ENCODE measurements at places on chromosomes 11 and 22.

DNA sequence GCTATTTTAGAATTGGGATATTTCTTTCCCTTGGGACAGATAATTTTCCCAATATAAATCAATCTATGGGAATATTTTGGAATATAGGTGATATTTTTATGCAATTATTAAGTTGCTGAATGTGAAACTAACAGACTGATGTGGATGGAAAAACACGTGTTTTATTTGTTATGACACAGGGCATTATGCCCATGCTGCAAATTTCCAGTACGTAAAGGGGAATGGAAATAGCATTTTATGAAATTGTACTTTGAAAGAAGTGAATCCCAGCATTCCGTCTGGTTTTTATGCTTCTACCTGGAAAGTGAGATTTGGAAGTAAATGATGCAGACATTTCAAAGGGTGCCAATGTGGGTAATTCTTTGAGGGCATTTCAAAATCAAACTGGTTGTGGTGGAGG is 142.7 kb downstream of the PARVA start:
- DNase-seq = no peak

DNA sequence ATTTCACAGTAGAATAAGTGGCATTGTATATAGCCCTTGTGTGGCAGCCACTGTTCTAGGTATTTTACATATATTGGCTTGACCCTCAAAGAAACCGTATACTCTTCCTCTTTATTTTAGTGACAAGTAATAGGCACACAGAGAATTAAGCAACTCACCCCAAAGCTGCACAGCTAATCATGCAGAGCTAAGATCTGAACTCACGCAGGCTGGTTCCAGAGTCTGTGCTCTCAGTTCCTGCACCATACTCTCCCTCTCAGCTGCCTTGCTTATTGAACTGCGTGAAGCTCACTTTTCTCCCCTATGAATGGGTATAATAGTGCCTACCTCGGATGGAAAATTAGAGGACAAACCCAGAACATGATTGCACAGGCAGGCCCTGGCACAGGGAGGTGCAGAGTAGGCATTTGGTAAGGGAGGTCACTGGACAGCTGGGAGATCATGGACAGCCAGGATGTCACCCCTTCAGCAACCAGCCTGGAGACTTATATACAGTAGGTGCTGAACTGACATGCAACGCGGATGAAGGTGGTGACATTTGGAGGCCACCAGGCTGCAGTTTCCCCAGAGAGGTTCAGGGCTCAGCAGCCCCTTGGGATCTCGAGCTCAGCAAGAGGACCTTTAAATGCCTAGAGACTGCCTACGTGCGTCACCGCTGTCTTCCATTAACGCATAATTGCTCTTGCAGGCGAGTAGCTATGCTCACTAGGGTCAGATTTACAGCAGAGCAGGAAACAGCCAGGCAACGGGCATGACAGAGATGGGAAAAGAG is 78.4 kb upstream of the TP53I11 start:
- DNase-seq = no peak

GRCh38 chr11:131943295-131943694 is 572.9 kb downstream of the NTM start:
- DNase-seq = no peak

DNA sequence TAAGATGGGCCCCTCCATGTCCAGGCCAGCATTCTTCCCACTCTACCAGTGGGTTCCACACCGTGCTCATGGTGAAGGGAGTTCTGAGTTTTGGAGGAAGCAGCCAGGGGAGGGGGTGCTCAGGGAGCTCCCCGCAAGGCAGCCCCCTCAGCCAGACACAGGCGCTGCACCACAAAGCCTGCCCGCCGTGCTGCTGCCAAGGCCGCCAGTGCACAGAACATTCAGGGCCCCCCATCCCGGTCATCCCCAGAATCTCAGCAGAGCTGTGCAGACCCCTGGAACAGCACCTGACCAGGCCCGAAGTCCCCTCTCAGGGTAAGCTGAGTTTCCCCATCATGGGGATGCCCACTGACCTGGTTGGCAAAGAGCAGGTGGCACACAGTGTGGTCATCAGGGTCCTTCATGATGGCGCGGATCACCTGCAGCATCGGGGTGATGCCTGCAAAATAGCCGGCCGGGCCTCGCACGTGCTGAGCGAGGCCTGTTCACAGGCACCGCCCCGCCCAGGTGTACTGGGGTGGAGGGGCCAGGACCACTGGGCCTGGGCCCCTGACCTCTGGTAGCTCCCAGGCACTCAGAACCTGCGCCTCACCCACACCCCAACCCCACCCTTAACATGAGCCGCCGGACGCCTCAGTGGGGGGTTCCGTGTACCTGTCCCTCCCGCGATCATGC is 12.4 kb upstream of the POLDIP3 start:
- no peak for DNase-seq

DNA sequence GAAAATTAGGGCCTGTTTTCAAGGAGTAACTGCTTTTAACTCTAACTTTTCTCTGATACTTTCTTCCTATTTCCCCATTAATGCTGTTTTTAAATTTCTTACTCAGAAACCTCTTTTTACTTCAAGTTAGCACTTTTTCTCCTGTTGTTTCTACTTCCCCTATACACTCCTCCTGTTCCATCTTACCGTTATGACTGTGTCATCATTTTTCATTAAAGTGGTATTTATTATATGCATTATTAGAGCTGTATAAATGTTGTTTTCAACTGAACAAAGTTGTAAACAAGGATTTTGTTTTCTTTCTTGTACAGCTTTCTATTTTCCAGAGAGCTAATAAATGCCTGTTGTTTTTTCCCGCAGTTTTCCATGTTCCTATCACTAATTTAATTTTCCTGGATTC is 84.6 kb downstream of the EXT2 start:
- no peak for DNase-seq

DNA sequence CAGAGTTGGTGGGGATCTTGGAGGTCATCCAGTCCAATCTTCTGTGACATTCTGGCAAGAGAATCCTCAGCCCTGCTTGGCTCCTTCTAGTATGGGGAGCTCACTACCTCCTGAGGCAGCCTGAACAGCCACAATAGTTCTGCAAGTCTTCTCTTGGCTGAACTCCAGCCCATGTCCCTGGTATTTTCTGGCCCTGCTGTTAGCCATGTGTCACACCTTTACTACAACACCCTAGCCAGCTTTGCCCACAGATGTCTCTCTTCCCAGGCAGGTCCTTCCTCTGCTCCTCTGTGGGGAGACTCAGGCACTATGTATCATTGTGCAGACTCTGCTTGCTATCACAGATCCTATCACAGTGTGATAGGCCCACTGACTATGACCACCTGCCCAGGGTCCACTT is 297.7 kb downstream of the CTTN start:
- no peak for DNase-seq

GRCh38 chr11:85922367-85922766 is 67.2 kb downstream of the CCDC83 start:
- DNase-seq = no peak

DNA sequence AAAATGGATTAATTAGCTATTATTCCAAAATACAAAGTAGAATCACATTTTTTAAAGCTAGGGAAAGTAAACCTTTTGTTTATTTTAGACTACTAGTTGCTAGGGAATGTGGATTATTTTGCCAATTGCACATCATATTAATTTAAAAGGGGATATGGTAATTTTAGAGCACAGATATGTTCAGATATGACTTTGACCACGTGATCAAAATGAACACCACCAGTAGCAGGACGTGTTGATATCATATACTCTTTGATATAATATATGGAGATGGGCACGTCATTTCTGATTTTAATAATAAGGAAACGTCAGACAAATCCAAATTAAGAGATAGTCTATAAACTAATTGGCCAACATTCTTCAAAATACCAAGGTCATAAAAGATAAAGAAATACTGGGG is 1188.3 kb upstream of the CNTN5 start:
- no peak for DNase-seq

DNA sequence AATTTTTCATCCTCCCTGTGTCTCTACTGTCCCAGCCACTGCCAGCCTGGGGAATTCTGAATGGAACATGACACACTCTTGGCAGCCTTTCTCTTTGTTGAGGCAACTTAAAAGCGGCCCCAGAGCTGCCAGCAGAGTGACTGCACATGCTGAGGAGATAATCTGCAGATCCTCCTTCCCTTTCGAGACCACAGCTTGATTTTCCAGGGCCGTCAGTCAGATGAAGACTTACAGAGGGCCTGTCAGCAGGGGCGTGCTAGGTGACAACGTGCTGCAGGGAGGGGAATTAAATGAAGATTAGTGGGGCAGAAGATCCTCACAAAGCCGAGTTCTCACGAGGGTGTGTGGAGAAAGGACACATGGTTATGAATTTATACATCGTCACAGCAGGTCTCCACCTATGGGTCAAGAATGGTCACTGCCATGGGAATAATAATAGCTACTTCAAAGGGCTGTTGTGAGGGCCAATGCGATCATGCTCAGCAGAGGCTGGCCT is 193.5 kb upstream of the PITPNB start:
- no peak for DNase-seq

GRCh38 chr22:31603574-31603973 is 58.4 kb downstream of the PISD start:
- DNase-seq = no peak

- DNase-seq = no peak
Measured at GRCh38 chr22:17491090-17491640, 72.1 kb upstream of the SLC25A18 start.

DNA sequence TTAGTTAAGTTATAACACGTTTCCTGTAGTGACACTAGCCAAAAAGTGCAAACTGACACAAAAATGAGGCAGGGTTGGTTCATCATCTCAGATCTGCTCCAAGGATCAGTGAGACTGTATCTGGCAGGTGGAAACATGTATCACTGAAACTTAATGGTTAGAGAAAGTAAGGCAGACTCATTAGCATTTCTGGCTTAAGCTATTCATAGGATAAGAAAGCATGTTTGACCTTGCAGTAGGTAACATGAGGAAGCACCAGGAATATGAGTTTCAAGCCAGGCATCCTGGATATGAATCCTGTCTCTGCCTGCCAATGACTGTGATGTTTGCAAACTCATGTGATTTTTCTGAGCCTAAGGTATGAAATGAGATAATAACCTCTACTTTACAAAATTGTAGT is 732.1 kb downstream of the NELL1 start:
- DNase-seq = no peak

DNA sequence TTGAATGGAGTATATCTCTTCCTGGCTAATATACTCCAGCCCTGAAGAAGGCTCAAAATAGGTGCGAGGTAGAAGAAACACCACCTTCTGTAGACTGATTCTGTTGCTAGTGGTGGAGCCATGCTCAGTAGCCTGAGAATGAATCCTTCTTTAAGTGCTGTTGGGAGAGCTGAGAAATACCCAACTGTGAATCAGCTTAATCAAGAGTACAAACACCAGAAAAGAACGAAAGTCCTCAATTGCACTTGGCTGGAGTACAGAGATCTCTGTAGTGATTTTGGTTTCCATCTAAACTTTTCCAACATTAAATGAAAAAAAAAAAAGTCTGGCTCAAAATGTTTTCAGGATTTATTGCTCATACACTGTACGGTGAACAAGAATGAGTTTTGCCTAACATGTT is 619.1 kb downstream of the METTL15 start:
- DNase-seq = no peak

DNA sequence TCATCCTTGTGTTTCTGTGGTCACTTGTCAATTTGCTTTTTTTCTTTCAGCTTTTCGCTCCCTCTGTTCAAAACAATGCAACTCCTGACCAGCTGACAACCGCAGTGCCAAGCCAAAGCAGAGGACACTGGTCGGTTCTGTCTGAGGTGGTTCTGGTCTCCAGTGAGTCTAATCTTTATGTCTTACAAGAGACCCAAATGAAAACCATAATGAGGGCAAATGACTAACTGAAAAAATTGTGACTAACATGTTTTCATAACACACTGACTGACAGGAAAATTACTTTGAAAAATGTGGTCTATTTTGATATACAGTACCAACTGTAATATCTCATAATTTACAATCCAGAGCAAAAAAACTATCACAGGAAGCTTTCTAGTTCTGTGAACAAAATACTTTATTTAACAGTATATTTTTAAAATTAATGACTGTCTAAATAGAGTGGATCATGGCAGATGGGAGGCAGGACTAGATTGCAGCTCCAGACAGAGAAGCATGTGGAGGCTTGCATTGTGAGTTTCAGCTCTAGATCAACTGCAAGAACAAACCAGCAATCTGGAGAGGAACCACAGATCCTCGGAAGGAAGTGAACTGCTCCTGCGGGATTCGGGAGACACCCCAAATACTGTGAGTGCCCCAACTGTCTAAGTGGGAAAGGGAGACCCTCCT is 311.8 kb downstream of the SBF2 start:
- DNase-seq = no peak
